ENCODE measurements at places on chromosomes 6 and 20.

DNA sequence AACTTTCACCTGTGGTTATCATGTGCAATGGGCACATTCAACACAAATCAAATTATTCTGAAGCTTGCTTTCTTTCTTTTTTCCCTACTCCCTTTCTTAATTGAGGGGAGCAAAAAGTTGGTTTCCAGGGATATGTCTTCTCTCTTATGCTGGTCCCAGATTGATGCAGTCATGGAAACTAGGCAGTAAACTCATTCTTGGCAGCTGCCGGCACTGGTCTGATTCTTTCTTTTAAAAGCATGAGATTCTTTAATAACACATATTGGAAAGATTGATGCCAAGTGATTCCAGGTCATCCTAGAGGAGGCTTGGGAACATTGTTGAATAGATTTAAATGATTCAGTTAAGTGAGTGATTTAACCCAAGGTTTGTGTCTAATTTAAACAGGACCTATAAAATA lies 29.0 kb downstream of the PTPRA start:
- DNase-seq, result no peak

GRCh38 chr6:45027126-45027525 lies 301.0 kb upstream of the RUNX2 start:
- DNase-seq, result no peak

DNA sequence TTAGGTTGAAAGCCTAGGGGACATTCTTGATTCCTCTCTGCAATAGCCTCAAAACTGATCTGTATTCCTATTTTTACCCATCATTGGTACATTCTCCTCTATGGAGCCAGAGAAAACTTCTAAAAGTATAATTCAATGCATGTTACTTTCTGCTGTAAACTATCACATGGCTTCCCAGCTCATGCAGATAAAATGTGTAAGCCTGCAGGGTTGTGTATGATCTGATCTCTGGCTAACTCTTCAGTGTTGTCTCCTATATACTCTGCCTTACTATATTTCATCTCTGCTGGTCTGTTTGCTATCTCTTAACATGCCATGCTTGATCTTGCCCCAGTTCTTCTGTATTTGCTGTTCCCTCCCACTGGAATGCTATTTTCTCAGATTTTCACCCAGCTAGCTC lies 323.3 kb upstream of the RSPO3 start:
- DNase-seq, result no peak

DNA sequence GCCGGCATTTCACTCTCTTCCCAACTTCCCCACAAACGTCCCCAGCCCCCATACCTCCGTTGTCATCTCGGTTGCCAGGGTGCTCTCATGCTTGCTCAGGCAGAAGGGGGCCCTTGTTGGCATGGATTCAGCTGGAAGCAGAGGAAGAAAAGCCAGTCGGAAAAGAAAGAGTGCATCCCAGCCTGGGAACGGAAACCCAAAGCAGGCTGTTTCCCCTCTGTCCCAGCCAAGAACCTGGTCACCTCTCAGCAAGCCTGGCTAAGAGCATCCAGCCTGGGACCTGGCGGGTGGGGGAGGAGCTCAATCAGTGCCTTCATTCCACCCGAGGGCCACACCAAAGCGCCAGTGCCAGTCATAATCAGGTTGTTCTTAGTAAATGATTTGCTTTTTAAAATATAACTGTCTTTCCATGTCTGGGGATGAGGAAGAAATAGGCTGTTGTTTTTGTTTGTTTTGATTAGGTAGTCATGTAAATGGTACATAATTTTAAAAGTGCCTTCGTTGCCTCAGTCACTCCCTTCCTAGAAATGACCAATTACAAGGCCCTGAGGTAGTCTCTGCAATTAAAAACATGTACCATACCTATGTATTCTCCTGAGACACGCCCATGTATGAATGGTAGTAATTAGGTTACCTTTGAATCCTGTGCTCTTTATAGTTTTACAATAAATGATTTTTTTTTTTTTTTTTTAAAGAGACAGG lies 21.1 kb downstream of the CHMP4B start:
- DNase-seq, result no peak
